ENCODE measurements at places on chromosomes 11 and 22.
A peak's percentile ranks its signal among the peaks of the same experiment; 100 is the strongest.

- no peak for DNase-seq
These were observed 9.2 kb upstream of the IL10RA start for GRCh38 chr11:117977029-117977428.

DNA sequence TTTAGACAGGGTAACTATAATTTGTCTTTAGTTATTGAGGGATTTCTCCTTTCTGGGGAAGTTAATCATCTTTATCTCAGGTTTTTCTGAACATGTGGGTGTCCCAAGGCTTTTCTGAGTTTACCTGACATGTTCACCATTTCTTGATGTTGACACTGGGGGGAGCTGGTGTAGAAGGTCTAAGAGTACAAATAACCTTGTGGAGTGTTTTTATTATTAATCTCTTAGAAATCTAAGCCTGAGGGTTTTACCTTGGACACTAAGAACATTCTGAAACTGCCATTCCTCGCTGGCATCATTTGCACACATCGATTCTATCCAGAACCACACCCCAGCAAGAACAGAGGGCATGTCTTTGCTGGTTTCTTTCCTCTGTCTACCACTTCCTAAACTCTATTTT lies 15.6 kb upstream of the C11orf91 start:
- no peak for DNase-seq

DNA sequence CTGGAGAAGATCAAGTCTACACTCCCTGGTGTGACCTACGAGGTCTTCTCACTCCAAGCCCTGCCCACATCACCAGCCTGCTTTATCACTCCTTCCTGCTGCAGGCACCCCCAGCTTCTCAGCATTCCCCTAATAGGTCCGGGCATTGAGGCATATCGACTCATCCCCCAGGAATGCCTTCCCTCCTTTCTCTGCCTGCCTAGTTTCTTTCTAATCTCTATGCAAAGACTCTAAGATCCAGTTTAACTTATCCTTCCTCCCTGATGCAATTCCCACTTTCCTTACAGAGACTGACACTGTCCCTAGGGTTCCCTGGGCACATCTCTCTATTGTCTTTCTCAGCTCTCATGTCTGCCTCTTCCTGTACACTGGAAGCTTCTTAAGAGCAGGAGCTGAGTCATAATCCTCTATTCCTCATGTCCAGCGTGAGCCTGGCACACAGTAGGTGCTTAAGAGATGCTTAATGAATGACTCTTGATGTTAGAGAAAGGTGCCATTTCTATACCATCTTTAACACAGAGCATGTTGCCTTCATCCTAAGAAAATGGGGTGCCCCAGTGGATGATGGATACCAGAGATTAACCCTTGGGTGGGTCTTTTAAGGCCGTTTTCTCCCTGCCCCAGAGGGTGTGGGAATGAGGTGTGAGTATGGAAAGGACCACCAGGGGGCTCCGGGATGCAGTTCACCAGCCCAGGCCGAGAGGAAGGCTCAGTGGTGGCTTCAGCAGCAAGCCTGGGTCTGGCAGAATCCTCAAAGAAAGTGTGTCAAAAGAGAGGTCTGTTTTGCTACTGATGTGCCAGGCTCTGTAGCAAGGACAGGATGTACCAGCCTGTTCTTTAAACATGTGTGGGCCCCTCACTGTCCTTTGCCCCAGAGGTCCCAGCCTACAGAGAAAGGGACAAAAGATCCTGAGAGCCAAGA lies 34.7 kb downstream of the PARVA start:
- DNase-seq, result peak; percentile 25

GRCh38 chr11:63572026-63572688 lies 9.0 kb upstream of the PLAAT2 start:
- no peak for DNase-seq

- no peak for DNase-seq
These were observed 4.5 kb downstream of the LRRC75B start for GRCh38 chr22:24588381-24588756.

GRCh38 chr22:45358127-45358526 lies 48.4 kb downstream of the FAM118A start:
- no peak for DNase-seq

- no peak for DNase-seq
These were observed 80.7 kb downstream of the JRKL start for GRCh38 chr11:96470521-96470920.

- DNase-seq, result no peak
These were observed 1.9 kb downstream of the CEP57 start for GRCh38 chr11:95792200-95792599.

- DNase-seq, result no peak
These were observed 6.9 kb downstream of the NFRKB start for GRCh38 chr11:129888451-129888850.

GRCh38 chr22:35729309-35729698 lies 11.6 kb downstream of the APOL5 start:
- no peak for DNase-seq
